Stimulated activated CD4-positive, alpha-beta T cell treated with anti-CD3 and anti-CD28 coated beads, Interleukin-2, amount 100 ng/mL, for 24 hours (primary cell): ENCODE measurements at places on chromosomes 4 and X.

DNA sequence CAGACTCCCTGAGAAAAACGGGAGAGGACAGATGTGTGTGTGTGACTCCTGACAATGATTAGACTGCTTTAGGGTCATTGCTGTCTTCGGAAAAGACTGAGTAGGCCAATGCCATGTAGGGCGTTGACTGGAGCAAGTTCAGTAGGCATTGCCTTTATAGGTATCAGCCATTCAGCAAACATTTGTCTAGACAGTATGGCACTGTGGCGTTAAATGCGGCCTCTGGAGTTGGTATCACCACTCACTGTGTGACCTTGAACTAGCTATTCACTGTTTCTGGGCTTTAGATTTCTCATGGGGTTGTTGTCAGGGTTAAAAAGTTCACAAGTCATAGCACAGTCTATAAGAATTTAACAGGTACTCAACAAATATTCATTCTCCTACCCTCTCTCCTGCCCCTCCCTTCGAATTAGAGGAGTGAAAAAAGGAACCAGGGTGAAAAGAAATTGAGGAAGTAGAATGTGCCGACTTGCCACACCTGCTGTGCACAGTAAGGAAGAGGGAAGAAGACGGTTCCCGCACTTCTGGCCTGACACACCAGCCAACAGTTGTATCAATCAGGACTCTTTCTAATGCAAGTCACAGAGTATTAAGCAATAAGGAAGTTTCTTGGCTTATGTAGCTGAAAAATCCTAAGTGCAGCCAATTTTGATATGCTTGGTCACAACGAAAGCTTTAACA is 83.2 kb upstream of the PLAC8 start:
- no peak for DNase-seq

DNA sequence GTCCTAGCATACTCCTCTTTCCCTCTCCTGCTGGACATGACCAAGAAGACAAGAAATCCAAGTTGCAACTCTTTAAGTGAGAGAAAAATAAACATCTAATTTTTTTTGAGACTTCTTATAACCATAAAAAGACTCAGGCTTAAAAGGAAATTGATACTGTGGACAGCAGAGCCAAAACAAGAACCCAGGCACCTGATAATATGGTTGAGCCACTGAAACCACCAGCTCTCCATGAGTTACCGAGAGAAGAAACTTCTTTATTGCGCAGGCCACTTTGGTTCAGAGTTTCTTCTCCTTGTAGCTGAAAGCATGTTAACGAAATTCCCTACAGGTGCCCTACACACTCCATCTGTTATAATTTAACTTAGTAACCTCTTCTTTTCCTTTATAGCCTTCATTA is 11.3 kb upstream of the SPCS3 start:
- DNase-seq = no peak

- DNase-seq = no peak
These were observed 110.0 kb downstream of the SOWAHB start for GRCh38 chr4:76787898-76788297.

DNA sequence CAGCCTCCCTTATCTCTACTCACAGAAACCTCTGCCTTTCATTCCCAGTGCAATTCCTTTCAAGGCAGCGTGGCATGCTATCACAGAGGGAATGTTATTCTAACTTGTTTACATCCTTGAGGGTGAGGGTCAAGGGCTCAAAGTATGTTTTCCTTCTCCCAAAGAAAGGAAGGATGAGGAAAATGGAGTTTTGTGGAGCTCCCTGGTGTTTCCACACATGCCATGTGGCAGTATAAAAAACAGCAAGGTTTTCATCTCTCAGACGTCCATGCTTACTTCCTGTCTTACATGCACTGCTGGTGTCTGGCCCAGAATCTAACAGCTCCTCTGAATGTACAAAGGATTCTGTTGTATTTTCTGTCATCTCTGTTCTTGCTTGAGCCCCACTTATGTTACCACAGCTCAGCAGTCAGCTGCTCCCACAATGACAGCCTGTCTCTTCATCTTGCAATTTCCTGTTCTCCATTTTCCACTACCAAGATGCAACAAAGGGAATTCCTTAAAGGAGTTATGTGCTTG is 128.0 kb downstream of the SNCA start:
- DNase-seq = no peak

- no peak for DNase-seq
These were observed 886.9 kb downstream of the FAM133A start for GRCh38 chrX:94560930-94561329.

GRCh38 chr4:155944516-155944915 is 9.2 kb downstream of the CTSO start:
- DNase-seq = no peak

GRCh38 chr4:83582289-83582785 is 46.4 kb downstream of the GPAT3 start:
- no peak for DNase-seq

- no peak for DNase-seq
These were observed 53.6 kb upstream of the MSX1 start for GRCh38 chr4:4805887-4806286.

DNA sequence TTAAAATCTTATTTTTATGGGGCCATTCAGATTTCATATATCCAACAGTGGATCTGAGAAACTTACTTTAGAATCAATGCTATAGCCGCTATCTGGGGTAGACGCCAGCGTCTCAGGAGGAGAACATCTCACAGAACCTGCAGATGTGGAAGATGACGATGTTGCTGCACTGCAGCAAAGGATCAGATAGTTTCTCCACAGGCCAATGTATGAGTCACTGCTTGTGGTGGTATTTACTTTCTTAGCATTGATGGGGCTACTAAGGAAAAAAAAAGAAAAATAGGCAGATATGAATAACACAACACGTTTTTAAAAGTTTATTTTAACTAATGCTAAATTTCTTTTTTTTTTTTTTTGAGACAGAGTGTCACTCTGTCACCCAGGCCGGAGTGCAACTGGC is 85.9 kb downstream of the ZAR1 start:
- no peak for DNase-seq

GRCh38 chr4:149951152-149951900 is 126.9 kb upstream of the DCLK2 start:
- DNase-seq = no peak

- no peak for DNase-seq
These were observed 48.5 kb downstream of the ZCCHC12 start for GRCh38 chrX:118872102-118872566.

- DNase-seq = no peak
These were observed 572 bp upstream of the SMPX start for GRCh38 chrX:21758488-21758887.

- DNase-seq = no peak
These were observed 76.2 kb downstream of the CLDN34 start for GRCh38 chrX:10043386-10043785.

- DNase-seq = no peak
These were observed 136.0 kb upstream of the STX18 start for GRCh38 chr4:4677556-4678522.
